ENCODE measurements at places on chromosomes 6 and 20.

DNA sequence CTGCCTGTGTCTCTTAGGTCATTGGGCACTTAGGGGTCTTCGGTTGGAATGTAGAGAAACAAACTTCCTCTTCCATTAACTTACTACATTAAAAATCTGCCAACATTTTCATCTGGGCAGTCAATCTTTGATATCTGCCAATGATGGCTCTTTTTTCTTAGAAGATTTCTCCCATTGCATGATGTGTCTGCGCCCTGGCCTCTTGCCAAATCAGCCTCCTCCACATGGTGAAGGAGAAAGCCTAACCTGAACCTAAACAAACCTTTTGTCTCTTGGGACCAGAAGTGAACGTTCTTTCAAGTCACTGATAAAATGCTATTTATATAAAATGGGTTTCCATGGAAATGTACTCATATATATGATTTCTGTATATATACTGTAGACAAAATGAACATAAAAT, 998.9 kb upstream of the GJE1 start:
- DNase-seq: no peak

DNA sequence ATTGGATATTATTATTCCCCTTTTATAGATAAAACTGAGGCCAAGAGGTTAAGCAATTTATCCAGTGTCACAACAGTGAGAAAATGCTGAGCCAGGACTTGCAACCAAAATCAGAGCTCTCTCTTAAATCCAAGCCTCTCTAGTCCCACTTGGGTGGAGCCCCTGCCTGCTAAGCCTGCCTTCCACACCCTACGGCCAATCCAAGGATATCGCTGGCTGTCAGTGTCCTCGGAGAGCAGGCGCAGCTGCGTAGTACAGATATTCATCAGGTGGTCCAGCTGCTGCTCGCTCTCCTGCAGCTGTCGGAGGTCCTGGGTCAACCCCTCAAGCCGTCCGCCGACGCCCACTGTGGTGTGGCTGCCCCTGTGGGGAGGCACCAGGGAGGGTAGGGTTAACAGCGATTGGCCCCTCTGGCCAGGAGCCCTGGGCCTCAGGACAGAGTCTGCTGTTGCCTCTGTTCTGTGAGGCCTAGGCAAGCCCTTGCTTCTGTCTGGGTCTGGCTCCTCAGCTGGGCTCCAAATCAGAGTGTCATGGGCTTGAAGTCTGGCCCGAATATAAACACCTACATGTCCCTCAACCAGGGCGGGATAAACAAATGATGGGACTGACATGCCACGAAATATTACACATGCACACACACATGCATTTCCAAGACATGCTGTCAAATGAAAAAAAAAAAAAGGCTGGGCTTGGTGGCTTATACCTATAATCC, 3.9 kb upstream of the NECAB3 start:
- no peak for DNase-seq

DNA sequence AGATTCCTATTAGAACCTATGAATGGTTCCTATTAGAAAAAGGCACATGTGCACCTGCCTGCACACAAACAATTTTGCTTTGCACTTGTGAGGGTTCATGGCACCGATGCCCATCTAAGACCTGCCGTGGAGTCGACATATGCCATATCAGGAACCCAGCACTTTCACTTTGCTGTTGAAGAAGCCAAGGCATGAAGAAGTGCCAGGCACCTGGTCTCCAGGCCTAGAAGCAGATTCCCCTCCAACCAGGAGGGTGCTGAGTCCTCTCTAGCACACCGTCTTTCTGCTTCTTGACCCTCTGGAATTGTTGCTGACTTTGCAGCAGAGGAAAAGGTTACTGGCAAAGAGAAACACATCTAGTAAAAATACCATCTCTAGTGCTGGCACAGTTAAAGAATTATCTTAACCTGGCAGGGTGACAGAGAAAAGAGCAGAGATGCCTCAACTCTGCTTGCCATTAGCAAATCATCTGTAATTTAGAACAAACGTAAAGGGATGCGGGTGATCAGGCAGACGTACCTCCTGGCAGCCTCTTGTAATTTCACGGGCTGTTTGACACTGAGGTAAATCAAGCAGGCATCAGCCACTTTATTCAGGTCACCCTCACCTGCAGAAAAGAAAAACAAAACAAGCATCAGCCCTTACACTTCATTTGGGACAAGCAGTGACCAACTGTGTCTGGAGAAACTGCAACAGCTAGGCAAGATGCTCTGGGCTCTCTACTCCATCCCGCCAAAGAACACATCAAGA, 37.2 kb downstream of the TTI1 start:
- no peak for DNase-seq

GRCh38 chr6:156782691-156783320, 5.6 kb downstream of the ARID1B start:
- DNase-seq: no peak

DNA sequence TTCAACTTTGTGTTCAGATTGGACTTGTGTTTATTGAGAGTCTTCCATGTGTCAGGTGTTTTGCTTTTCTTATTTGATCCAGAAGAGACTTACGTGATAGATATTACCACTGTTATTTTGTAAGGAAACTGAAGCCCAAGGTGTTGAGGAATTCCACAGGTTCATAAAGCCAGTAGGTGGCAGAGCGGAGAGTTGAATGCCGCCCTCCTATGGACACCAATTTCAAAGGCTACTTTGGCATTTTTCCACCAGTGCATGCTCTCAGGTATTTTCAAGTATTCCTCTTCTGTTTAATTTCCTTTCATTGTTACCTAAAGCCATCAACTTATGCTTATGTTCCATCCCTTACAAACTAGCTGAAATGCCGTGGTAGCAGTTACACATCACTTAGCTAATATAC, 14.0 kb upstream of the COL10A1 start:
- DNase-seq: peak; percentile 9

DNA sequence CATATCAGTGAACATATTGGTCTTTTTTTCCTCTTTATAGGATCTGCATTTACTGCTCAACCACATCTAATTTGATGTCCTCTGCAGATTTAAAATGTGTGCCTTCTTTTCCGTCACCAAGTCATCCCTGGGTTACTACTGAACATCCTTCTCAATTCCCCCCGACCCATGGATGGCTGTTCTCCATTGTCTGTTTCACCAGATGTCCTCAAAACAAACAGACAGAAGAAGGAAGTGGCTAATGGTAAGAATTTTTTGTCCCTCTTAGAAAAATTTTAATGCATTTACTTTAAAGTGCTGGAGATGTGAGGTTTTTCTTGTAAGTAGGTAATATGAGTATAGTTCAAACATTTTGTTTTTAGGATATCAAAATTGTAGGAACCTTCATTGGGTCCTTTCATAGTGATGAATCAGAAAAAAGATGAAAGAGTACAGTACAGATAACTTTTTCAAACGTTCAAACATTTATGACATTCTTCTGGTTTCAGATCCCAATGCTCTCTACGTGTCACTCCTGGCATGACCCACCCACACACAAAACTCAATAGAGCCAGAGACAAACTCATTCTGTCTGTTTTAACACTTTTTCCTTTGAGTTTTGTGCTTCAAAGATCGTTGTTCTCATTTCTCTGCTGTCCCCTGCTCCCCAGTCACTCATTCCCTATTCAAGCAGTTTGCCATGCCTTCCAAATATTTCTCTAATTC, 276.4 kb downstream of the PRL start:
- no peak for DNase-seq

GRCh38 chr6:109445382-109445781, 4.9 kb downstream of the SMPD2 start:
- peak; percentile 25 for DNase-seq

- no peak for DNase-seq
Observed at GRCh38 chr6:3345836-3346235, 87.1 kb downstream of the PSMG4 start.

GRCh38 chr6:149888093-149888492, 9.8 kb downstream of the RAET1E start:
- no peak for DNase-seq

DNA sequence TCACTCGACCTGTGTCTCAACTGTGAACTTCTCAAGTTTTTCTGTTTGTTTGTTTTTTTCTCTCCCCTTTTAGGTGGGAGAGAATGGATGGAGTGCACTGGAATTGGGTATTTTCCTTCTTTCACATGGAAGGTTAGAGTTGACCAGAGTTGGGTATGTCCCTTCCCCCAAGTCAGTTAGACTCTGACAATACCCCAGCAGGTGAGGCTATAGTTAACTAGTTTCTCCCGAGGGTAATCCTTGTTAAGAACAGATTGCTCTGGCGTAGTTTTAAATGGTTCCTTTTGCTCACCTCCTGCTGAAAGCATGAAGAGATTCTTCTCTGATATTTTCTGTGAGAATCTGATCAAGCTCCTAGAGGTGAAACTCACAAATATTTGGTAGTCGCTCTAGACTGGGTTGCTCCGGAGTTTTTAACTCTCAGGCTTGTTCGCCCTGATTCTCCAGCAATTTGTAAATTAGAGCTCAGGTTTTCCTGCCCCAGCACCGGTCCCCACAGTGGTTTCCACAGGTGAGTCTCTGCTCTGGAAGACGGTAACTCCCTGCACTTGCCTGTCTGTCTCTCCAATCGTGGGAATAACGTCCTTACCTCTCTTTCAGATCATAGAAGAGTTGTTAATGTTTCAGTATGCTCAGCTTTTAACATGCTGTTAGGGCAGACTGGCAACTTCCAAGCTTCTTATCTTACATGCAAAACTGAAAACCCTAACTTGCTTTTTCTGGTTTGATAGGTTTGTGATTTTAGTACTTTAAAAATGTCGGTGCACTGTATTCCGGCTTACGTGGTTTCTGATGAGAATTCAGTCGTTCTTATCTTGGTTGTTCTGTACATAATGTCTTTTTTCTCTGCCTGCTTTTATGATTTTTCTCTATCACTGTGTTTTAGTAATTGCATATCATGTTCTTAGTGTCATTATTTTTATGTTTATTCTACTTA, 111.2 kb upstream of the HIVEP1 start:
- DNase-seq: no peak

DNA sequence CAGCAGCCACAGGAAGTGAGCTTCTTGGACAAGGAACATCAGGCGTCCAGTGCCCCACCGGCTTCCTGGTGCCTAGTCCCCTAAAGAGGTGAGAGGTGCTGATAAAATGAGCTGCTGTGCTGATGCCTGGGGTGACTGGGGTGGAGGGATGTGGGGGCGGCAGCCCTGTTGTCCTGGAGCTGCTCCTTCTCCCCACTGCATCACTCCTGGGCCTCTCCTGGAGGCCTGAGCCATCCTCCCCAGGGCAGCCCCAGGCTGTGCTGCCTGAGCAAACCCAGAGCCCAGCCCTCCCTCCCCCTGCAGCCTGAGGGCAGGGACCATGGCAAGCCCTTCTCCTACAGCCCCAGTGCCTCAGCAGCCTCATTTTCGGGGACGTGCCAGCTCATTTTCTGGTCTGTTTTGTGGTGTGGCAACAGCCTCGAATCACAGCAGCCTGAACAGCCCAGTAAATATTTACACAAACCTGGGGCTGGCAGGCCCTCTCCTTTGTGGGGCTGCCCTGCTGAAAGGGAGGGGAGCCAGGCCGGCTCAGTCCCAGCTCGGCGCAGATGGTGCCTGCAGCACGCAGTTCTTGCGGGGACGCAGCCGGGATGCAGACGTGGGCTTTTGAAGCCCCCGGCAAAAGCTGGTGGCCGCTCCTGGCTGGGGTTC, 259.9 kb downstream of the DLL1 start:
- DNase-seq: no peak

All from A549 (cell line).